ENCODE measurements at places on chromosomes 1 and 21. TPM values are rescaled to one million over a fixed set of nuclear protein-coding genes. Genes with fewer than 3 reads are reported as not detected.

GRCh38 chr1:12496154-12496961 lies 121.7 kb downstream of the DHRS3 start:
- no peak for DNase-seq

LMOD1 gene
- 87.2 TPM for total RNA-seq

- no peak for DNase-seq
Observed at GRCh38 chr1:158068918-158069317, 75.5 kb downstream of the KIRREL1 start.

GRCh38 chr1:180611016-180611930 lies 20.5 kb upstream of the XPR1 start:
- DNase-seq, result no peak

DNA sequence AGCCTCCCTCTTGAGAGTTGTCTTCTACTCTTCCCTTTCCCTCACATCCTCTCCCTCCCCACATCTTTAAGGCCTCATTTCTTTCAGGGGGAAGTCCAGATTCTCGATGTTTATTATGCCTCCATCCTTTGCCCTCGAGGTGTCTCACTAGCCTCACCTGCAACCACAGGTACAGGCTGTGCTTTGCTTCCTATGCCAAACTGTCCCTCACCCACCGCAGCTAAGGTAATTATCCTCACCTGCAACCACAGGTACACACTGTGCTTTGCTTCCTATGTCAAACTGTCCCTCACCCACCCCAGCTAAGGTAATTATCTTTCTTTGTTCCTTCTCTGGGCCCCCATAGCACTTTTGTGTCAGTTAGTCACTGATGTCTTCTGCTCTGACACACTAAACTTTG lies 328.1 kb upstream of the SNX7 start:
- DNase-seq, result no peak

GRCh38 chr1:156075775-156076204 lies 6.5 kb downstream of the MEX3A start:
- DNase-seq, result no peak

- DNase-seq, result peak; percentile 64
Observed at GRCh38 chr21:15065392-15066122, 757 bp upstream of the NRIP1 start.

KAZN gene
- 16.4 TPM for total RNA-seq

DNA sequence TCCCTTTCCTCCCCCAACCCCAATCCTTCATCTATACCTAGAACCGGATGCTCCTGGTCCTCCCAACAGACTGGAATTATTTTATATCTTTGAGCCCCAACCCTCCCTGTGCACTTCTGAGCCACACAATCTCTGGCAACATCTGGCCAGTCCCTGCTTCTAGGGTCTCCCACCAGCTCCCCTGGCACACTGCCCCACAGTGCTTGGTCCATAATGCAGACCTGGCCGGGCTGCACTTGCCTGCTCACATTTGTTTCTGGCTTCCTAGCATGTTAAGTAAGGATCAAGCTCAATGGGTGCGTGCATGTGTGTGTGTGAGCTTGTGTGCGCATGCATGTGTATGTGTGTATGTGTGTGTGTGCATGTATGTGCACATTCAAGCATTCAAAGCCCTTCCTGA lies 8.8 kb downstream of the TRIM62 start:
- no peak for DNase-seq
